HepG2 (cell line): ENCODE measurements at places on chromosomes 13 and 19. TPM values are rescaled to one million over a fixed set of nuclear protein-coding genes. Genes with fewer than 3 reads are reported as not detected.
A peak's percentile ranks its signal among the peaks of the same experiment; 100 is the strongest.

DNA sequence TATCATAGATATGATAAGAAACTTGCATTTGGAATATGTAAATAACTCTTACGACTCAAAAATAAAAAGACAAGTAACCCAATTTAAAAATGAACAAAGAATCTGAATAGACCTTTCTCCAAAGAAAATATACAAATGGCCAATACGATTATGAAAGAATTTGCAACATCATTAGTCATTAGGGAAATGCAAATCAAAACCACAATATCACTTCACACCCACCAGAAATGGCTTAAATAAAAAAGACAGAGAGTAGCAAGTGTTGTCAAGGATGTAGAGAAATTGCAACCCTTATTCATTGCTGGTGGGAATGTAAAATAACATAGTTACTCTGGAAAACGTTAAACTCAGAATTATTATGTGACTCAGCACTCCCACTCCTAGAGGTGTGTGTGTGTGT is 226.6 kb upstream of the MAB21L1 start:
- DNase-seq = no peak
- H3K27ac ChIP-seq = no peak overlapping the region
- H3K4me1 ChIP-seq = no peaks in the 10 kb centered on the region
- no peak overlapping the region for H3K4me3 ChIP-seq

DNA sequence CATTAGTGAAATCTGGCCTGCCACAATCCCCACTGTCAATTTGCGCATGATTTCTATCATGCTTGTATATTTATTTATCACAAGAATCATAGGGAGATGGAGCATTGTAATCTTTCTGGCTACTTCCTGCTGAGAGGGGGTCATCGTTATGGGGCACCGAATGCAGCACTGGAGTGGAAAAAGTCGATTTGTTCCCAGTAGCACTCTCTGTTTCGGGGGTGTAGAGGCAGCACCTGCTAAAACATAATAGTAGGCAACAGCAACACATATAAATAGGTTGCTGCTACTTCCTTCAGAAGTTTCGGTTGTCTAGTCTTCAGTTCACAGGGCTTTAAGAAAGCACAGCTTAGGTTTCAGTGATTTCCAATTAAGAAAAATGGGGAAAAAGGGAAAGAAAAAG is 23.4 kb upstream of the CEACAM21 start:
- DNase-seq = no peak
- no peak overlapping the region for H3K4me3 ChIP-seq
- H3K36me3 ChIP-seq = no peaks in the 10 kb centered on the region
- peaks cover 9% of the 10 kb centered on the region for H3K4me1 ChIP-seq

GRCh38 chr13:25380741-25381324 is 9.1 kb downstream of the ATP8A2 start:
- H3K27ac ChIP-seq = no peak overlapping the region
- DNase-seq = no peak
- H3K36me3 ChIP-seq = no peaks in the 10 kb centered on the region
- no peaks in the 10 kb centered on the region for H3K4me1 ChIP-seq

- DNase-seq = no peak
- H3K27me3 ChIP-seq = peaks cover 3% of the 10 kb centered on the region
- peaks cover 16% of the 10 kb centered on the region for H3K4me1 ChIP-seq
- H3K36me3 ChIP-seq = no peaks in the 10 kb centered on the region
- no peak overlapping the region for H3K4me3 ChIP-seq
Measured at GRCh38 chr13:31919241-31919640, 112.3 kb upstream of the FRY start.

DNA sequence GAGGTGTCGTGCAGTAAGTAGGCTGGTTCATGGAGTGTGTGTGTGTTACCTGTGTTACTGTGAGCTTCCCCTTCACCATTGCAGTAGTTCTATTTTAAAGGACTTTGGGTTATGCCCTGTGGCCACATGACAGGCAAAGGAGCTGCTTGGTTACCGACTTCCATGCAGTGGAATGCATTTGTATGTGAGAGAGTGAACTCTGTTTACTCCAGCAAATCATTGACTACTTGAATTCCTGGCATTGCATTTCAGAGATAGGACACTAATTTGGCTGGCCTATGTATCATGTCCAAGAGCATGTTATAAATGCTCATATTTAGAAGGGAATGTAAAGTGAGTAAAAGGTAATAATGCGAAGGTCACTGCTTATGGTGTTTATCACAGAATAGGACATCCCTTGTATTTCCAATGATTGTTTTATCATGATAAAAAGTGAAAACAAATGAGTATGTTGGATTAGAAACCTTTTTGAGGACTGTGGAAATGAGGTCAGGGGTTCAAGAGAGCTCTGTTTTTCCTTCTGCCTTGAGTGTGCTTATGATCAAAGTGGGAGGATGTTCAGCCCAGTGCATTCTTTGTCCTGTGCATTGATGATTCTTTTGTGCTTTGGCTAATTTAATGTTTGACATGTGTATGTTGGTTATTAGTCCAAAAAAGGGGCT is 156.5 kb downstream of the LMO7 start:
- peak overlapping the region; percentile 86 for H3K27ac ChIP-seq
- H3K4me1 ChIP-seq = peaks cover 79% of the 10 kb centered on the region
- DNase-seq = peak; percentile 95
- H3K27me3 ChIP-seq = no peaks in the 10 kb centered on the region
- H3K4me3 ChIP-seq = no peak overlapping the region

DNA sequence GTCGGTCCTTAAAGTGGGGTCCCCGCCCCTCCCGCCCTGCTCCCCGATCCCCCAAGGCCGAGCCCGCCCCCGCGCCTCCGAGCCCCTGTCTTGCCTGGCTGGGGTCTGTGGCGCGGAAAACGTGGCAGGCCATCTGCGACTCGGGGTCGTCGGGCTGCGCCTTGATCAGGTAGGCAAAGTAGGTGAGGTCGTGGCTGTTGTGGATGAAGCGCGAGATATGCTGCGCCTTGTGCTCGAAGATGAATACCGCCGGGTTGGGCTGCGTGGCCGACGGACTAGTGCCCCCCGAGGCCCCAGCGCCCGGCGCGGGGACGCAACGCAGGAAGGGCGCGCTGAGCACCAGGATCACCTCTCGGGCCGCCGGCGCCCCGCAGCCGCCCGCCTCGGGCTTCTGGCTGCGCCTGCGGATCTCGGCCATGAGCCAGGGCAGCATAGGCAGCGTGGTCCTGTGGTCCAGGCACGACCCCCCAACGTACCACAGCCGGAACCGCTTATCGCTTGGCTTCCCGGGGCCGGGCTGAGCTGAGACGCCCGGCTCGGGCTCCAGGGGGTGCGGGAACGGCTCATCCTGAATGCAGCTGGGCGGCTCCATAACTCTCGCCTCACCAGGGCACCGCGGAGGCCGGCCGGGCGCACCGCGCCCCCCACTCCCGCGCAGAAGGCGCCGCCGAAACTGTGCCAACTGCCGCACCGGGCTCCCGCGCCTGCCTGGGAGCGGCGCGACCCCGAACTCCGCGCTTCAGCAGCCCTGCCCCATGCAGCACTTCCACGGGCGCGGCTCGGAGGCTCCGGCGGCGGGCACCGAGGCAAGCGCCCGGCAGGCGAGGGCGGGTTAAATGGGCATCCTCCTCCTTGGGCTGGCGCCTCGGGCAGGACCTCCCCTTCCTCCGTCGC is 546 bp downstream of the TBC1D4 start:
- peak overlapping the region; percentile 91 for H3K27ac ChIP-seq
- no peaks in the 10 kb centered on the region; the same call in 2 of the 3 replicates for H3K27me3 ChIP-seq
- no peak for DNase-seq
- no peaks in the 10 kb centered on the region for H3K36me3 ChIP-seq

DNA sequence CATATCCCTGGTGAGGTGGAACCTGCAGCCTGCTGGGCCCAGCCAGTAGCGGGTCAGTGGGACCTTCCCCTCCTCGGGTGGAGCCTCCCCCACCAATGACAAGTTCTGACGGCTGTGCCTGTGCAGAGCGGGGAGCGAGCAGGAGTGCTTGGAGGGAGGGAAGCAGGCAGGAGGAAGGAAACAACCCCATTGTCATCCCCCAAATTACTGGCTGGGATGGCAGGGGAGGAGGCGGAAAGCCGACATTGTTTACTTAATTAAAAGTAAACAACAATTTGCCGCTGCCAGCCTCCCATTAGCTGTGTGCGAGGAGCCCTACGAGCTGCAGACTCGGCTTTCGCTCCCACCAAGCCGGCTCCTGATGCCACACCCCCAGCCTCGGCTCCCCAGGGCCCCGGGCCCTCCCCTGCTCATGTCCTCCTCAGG is 45.5 kb downstream of the LYL1 start:
- H3K27ac ChIP-seq = peak overlapping the region; percentile 2
- DNase-seq = peak; percentile 37
- no peaks in the 10 kb centered on the region for H3K27me3 ChIP-seq

DNA sequence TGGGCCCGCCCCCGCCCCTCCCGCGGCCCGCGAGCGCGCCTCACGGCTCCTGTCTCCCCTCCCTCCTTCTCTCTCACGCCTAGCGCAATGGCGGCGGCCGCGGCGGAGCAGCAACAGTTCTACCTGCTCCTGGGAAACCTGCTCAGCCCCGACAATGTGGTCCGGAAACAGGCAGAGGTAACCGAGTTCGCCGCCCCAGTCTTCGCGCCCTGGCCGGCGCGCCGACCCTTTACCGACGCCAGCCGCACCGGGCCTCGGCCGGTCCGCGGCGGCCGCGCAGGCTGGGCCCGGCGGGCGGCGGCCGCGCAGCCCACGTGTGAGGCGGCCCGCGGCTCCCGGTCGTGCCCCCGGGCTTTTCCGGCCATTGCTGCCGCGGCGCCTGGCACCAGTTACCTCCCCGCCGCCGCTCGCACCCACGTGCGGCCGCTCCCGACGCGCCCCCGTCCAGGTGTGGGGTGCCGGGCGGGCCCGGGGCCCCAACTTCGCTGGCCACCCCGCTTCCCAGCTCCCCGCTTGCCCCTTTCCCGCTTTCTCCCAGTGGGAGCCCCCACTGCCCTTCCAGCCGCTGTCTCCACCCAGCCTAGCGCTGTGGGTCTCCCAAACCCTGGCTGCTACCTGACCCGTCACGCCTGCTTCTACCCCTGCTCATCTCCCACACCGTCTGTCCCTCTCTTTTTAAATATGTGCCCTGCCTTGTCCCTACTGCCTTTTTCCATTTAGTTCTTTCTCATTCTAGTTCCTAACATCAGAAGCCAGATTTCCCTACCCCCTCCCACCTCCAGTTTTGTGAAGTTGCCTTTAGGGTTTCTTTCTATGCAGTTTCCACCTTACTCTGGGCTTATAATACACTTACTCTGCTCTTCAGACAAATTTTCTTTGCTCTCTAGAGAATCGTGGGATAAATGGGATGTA is 23.4 kb downstream of the IPO5 start:
- peaks cover 51% of the 10 kb centered on the region for H3K4me1 ChIP-seq
- H3K36me3 ChIP-seq = peaks cover 4% of the 10 kb centered on the region; the same call in 2 of the 3 replicates
- DNase-seq = no peak
- H3K27ac ChIP-seq = peak overlapping the region; percentile 79
- peak overlapping the region; percentile 68 for H3K4me3 ChIP-seq

DNA sequence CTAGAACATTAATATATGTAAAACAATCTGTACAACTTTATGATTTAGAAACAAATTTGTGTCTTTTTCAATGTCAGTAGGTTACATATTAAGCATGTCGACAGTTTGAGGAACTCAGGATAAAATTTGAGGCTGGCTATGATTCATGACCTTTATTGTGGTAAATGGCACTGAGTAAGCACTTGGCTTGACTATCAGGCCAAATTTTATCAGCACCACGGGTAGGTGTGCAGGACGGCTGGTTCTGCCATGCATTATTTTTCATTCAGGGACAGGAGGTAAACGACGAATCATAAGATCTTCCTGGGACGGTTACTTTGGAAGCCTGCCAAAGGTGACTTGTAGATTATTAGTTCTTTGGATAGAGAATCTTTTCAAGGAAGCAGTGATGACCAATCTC is 19.9 kb upstream of the CYP4F8 start:
- H3K36me3 ChIP-seq = no peaks in the 10 kb centered on the region
- no peak overlapping the region for H3K27ac ChIP-seq
- peaks cover 7% of the 10 kb centered on the region for H3K4me1 ChIP-seq
- H3K4me3 ChIP-seq = no peak overlapping the region
- H3K27me3 ChIP-seq = no peaks in the 10 kb centered on the region

GRCh38 chr13:30307971-30308290 is 580 bp upstream of the KATNAL1 start:
- H3K27me3 ChIP-seq = no peaks in the 10 kb centered on the region
- H3K4me3 ChIP-seq = peak overlapping the region; percentile 81
- H3K27ac ChIP-seq = peak overlapping the region; percentile 90

DNA sequence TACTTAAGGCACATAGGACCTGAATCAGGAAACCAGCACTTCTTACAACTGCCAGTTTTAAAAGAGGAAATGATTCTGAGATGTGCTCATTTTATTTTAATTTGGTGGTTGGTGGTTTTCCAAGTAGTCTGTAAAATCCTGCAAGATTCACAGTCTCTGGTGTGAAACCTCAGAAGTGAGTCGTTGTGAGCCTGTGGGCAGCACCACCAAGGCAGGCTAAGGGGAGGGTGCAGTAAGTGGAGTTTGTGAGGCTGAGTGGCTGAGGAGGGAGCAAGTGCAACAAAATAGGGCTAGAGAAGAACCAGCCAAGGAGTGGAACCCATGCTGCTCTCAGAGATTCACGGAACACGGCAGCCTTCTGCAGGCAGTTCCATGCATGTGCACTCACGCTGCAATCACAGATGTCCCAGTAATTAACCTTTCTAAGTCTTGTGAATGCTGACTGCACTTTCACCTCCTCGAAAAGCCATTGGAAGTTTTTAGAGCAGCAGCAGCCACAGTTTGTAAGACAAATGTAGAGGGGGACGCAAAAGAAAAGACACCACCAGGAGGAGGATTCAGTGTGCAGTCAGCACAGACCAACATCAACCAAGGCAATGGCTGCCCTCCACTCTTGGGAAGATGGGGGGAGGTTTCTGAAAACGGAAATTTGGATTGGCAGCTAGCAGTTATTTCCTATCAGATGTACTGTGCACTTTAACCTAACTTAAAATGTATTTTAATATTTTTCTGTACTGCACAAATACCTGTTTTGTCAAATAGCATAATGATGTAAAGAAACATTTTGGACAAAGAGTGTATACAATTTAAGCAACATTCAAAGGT is 44.9 kb downstream of the ESD start:
- no peak overlapping the region for H3K27ac ChIP-seq
- H3K4me1 ChIP-seq = peaks cover 14% of the 10 kb centered on the region
- H3K27me3 ChIP-seq = no peaks in the 10 kb centered on the region
- H3K4me3 ChIP-seq = no peak overlapping the region
- H3K36me3 ChIP-seq = peaks cover 4% of the 10 kb centered on the region

- peak; percentile 49 for DNase-seq
- no peak overlapping the region for H3K27ac ChIP-seq
- peaks cover 16% of the 10 kb centered on the region for H3K36me3 ChIP-seq
- no peaks in the 10 kb centered on the region for H3K4me1 ChIP-seq
- no peaks in the 10 kb centered on the region for H3K27me3 ChIP-seq
Measured at GRCh38 chr19:6412447-6413091, 12.0 kb downstream of the KHSRP start.

- no peak overlapping the region for H3K4me3 ChIP-seq
- H3K27ac ChIP-seq = no peak overlapping the region
- DNase-seq = no peak
- H3K4me1 ChIP-seq = peaks cover 52% of the 10 kb centered on the region
Measured at GRCh38 chr19:34991542-34992333, 8.4 kb upstream of the GRAMD1A start.

The NMRK2 gene
- not detected in 2 replicates for total RNA-seq

The IGFLR1 gene
- total RNA-seq = 3.4 and 5.4 TPM in 2 replicates

The TEX26 gene
- not detected in 2 replicates for total RNA-seq

The MAMSTR gene
- 2.0 and 2.2 TPM in 2 replicates for total RNA-seq

The HIF3A gene
- total RNA-seq = 0.09 TPM in 1 of 2 replicates, not detected in the other

The PEPD gene
- total RNA-seq = 75.1 and 81.0 TPM in 2 replicates

The YJEFN3 gene
- total RNA-seq = 0.32 and 0.89 TPM in 2 replicates

The TINCR gene
- total RNA-seq = 0.04 and 0.33 TPM in 2 replicates

The SIGLEC12 gene
- not detected in 2 replicates for total RNA-seq

The SLC8A2 gene
- total RNA-seq = 0.02 TPM in 1 of 2 replicates, not detected in the other

The CHAF1A gene
- 27.3 and 34.8 TPM in 2 replicates for total RNA-seq

The PNMA8A gene
- 0.44 and 0.51 TPM in 2 replicates for total RNA-seq

The PODNL1 gene
- total RNA-seq = not detected in 2 replicates
